Activated T-cell treated with anti-CD3 and anti-CD28 coated beads, Interleukin-2, amount 50 U/mL, for 1 hour (primary cell): ENCODE measurements at places on chromosomes 2 and 18.

DNA sequence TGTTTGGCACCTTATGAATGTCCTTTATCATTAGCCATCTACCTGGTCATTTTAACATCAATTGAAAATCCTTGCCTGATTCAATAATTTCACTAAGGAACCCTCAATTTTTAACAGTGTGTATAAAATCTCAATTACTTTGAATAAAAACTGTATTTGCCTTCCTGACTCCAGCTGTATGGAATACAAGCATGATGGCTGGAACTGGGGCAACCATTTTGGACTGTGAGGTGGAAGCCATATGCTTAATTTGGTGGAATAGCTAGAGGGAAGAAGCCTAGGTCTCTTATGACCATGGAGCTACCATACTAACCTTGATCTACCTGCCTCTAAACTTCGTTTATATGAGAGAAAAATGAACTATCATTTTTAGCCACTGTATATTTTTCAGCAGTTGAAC is 12.5 kb upstream of the RTN4 start:
- no peak for DNase-seq

DNA sequence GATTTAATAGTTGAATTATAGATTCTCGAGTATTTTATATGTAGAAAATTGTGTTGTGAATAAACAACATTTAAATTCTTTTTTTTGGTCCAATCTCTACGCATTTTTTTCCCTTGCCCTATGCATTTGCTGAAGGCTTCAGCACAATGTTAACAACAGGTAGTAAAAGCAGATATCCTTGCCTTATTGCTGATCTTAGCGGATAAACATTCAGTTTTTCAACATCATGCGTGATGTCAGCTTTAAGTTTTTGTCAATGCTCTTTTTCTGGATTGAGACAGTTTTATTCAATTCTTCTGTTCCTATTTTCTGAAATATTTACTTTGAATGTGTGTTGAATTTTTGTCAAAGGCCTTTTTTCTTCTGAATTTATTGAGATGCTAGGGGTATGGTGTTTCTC is 11.6 kb upstream of the OR6B3 start:
- DNase-seq = no peak

GRCh38 chr18:57918601-57919000 is 115.5 kb upstream of the ATP8B1 start:
- DNase-seq = no peak

- DNase-seq = no peak
These were observed 240.9 kb downstream of the SLC8A1 start for GRCh38 chr2:40210968-40211353.

GRCh38 chr2:236157815-236158498 is 10.2 kb downstream of the GBX2 start:
- DNase-seq = no peak

DNA sequence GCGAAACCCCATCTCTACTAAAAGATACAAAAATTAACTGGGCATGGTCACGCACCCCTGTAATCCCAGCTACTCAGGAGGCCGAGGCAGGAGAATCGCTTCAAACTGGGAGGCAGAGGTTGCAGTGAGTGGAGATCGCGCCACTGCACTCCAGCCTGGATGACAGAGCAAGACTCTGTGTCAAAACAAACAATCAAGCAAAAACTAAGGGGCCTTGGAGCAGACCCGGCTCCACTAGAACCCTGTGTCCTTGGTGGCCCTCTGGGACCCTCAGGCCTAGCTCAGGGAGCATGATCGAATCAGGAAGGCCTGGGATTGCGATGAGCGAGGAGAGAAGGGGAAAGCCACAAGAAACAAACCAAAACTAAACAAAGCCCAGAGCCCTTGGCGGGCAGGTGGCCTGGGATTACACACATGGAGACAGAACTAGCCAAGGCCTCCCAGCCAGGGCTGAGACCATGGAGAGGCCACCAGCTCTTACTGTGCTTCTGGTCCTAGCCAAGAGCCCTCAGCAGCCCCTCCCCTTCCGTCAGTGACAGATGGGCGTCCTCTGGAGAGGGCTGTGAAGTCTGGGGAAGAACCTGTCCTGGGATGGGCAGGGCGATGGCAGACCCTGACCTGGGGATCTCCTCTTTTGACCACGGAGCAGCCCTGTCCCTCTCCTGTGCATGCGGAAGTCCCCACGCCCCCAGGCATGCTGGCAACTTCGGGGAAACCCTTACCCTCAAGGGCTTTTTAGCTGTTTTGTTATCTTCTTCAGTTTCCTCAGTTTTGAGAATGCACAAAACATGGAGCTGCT is 27.4 kb upstream of the CATIP start:
- no peak for DNase-seq

DNA sequence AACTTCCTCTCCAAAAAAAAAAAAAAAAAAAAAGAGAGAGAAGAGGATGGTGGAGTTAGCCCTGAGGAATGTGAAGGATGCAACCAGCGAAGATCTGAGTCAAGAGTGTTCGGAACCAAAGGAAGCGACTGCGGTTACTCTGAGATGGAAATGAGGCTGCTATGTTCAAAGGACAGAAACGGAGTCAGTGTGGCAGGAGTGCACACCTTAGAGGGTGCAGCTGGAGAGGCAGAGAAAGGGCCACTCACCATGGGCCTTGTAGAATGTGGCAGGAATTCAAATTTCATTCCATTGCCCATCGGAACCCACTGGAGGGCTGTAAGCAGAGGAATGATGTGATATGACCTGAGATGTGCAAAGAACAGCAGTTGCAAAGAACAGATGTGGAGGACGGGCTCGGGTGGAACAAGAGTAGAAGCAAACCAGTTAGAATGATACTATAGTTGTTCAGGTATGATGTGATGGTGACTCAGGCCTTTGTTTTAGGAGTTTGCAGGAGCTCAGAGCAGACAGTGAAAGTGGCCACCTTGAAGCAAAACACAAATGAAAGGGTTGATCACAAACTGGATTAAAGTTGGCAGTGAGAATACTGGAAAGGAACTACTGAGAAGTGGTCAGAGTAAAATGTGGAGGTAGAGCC is 22.6 kb downstream of the ITGA6 start:
- DNase-seq = no peak

GRCh38 chr18:49472459-49472858 is 12.0 kb upstream of the DYM start:
- DNase-seq = no peak

DNA sequence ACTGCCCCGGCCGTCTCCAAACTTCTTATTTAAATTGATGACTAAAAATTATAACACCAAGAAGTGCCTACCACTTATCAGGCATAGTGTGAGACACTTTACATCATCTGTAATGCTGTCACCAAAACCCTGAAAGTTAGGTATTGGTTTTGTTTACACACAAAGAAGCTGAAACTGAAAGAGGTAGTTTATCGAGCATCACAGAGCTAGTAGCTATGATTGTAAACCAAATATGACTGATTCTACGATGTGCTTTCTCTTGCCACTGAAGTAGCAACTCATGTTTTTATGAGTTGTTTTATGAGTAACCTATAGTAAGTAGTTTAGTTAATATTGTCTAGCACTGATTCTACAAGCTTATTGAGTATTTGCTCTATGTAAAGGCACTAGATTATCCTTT is 31.5 kb downstream of the DYNC1I2 start:
- no peak for DNase-seq

GRCh38 chr2:177327009-177327408 is 62.5 kb upstream of the NFE2L2 start:
- no peak for DNase-seq

DNA sequence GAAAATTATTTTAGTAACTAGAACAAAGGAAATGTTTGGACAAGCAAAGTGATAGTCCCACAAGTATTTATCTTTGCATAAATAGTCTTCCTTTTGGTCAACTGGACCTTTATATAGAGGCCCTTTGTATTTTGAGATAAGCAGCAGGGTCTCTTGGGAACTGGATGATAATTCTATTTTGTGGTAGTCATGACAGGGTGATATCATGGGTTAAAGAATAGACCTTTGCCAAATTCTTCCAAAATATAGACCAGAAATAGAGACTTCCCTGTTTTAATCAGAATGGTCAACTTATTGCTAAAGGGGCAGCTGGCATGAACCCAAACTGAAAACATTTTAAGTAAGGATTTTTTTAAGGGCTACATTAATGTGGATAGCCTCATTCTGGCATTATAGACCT is 10.5 kb downstream of the PLEK start:
- DNase-seq = no peak

- no peak for DNase-seq
These were observed 284.6 kb upstream of the UBE2E3 start for GRCh38 chr2:180695586-180696401.

DNA sequence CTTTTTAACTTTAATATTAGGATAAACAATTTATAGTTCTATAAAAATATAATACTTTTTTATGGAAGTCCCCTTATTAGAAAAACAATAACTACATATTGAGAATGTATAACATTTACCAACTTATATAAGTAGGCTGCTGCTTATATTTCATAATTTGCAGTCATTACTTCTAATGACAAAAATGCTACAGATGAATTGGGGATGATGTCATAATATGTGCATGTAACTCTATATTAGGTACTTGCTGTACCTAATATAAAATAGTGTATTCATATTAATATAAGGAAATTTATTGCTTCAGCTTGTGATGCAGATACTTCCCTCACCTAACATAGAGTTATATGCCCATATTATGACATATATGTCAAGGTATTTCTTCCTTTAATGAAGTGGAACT is 100.7 kb downstream of the GALNT13 start:
- no peak for DNase-seq
